Activated T-helper 1 cell treated with anti-CD3 and anti-CD28 coated beads, Interleukin-12 subunit alpha, Interleukin-12 subunit beta, Interleukin-2, Interleukin-4 antibody, amounts not matched to agents 30 ng/mL and 10 ng/mL and 1 ng/mL, durations not matched to agents 14 hours and 24 hours and 36 hours (primary cell): ENCODE measurements at places on chromosomes 11 and 22. TPM values are rescaled to one million over a fixed set of nuclear protein-coding genes. Genes with fewer than 3 reads are reported as not detected.

OR6T1 gene
- total RNA-seq, result not detected in 2 replicates

AMPD3 gene
- total RNA-seq, result 13.9 and 14.3 TPM in 2 replicates

TESMIN gene
- total RNA-seq, result 1.0 and 2.1 TPM in 2 replicates

RCOR2 gene
- total RNA-seq, result 0.21 and 0.34 TPM in 2 replicates

OR8A1 gene
- not detected in 2 replicates for total RNA-seq

CEP126 gene
- total RNA-seq, result 0.41 and 1.2 TPM in 2 replicates

WNT11 gene
- total RNA-seq, result 0.39 TPM in 1 of 2 replicates, not detected in the other

BDNF gene
- total RNA-seq, result not detected in 2 replicates

C22orf15 gene
- 0.29 and 0.49 TPM in 2 replicates for total RNA-seq

WNT7B gene
- not detected in 2 replicates for total RNA-seq

PPP1CA gene
- total RNA-seq, result 260 and 263 TPM in 2 replicates

GRCh38 chr11:2202071-2202899, 30.7 kb upstream of the TH start:
- no peak for DNase-seq

- DNase-seq, result no peak
Measured at GRCh38 chr11:76030286-76030685, 176.0 kb downstream of the WNT11 start.

GRCh38 chr11:15059132-15059915, 14.1 kb upstream of the CALCB start:
- no peak for DNase-seq

- no peak for DNase-seq
Measured at GRCh38 chr11:57637626-57638004, 12.1 kb downstream of the YPEL4 start.

- DNase-seq, result no peak
Measured at GRCh38 chr22:40499209-40499623, 128.8 kb downstream of the SGSM3 start.

GRCh38 chr11:128133501-128133900, 453.9 kb downstream of the ETS1 start:
- no peak for DNase-seq

DNA sequence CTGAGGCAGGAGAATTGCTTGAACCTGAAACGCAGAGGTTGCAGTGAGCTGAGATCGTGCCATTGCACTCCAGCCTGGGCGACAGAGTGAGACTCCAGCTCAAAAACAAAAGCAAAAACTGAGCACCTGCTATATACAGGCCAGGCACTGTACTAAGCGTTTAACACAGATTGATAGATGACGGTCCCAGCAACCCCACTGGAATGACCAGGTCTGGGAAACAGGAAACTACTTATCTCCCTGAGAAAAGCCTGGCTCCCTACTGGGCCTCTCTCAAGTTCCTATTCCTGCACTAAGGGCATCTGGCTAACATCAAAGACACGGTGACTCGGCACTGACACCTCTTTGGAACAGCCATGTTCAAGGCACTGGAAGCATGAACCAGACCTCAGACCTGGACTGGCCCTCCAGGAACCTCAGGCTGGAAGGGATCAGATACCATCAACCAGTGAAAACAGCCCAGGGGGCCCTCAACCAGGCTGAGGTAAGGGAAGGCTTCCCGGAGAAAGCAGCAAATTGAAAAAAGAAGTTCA, 16.6 kb downstream of the ARAP1 start:
- no peak for DNase-seq

DNA sequence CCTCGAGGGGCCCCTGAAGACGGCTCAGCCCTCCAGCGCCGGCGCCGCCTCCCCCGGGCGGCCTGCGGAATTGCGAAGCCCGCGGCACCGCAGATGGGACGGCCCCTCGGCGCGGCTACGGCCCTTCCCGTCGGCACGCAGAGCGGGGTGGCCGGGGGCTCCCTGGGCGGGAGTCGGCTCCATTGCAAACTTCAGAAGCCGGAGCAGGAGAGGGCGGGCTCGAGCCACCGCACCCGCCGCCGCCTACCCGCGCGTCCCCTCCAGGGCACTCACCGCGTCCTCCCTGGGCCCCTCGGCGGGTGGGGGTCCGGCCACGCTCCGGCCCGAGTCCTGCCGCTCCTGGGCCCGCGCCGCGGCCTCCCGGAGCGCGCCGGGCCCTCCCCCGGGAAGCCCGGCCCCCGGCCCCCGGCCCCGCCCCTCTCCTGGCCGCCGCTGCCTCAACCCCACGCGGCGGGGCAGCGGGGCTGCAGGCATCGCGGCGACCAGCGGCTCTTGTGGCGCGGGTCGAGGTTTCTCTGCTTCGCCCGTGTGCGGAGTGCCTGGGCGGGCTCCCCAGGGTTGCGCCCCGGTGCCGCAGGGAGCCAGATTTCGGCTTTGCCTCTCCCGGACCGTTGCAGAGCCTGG, at the start of gene PACSIN3:
TSS of gene PACSIN3 (minus strand) at position 359 of the 624 bp plus-strand sequence. CDS start 3,707 bp downstream, outside the sequence.
- peak; percentile 29 for DNase-seq

GRCh38 chr11:15897211-15897960, 459.0 kb downstream of the SOX6 start:
- no peak for DNase-seq

GRCh38 chr11:44940404-44940803, 10.3 kb downstream of the TP53I11 start:
- no peak for DNase-seq

GRCh38 chr11:115869780-115870431, 365.7 kb upstream of the CADM1 start:
- DNase-seq, result no peak

DNA sequence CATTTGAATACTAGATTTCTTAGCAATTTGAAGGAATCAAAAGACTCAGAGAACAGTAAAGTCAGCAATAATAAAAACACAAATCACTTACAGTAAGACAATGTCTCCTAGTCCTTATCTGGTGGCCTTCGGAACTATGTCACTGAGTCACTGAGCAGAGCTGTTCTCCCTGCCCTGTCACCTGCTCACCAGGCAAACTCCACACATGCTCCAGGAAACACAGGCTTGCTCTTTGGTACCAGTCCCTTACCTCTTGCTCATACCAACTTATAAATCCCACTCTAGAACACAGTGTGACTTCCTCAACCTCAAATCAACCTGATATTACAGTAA, 81.1 kb upstream of the CHRM4 start:
- DNase-seq, result no peak

GRCh38 chr11:46916286-46917108, 1.9 kb downstream of the LRP4 start:
- DNase-seq, result no peak

- DNase-seq, result no peak
Measured at GRCh38 chr11:1013631-1013935, 22.9 kb downstream of the MUC6 start.

DNA sequence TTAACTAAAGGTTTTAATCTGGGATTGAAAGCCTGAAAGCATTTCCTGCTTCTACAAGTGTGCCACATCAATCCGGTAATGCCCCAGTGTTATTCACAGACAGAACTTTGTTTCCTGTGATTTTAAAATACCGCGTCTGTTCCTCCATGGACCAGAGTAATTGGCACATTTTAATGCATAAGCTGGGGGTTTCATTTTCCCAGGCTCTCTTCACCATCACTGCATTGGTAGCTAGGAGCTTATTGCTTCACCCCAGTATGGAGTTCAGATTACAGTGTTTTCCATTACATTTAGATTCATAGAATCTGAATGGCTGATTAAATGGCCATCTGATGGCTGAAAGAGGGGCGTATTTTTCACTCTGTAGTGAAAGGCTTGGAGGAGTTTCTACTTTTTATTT, 25.7 kb upstream of the CRTAM start:
- DNase-seq, result no peak

DNA sequence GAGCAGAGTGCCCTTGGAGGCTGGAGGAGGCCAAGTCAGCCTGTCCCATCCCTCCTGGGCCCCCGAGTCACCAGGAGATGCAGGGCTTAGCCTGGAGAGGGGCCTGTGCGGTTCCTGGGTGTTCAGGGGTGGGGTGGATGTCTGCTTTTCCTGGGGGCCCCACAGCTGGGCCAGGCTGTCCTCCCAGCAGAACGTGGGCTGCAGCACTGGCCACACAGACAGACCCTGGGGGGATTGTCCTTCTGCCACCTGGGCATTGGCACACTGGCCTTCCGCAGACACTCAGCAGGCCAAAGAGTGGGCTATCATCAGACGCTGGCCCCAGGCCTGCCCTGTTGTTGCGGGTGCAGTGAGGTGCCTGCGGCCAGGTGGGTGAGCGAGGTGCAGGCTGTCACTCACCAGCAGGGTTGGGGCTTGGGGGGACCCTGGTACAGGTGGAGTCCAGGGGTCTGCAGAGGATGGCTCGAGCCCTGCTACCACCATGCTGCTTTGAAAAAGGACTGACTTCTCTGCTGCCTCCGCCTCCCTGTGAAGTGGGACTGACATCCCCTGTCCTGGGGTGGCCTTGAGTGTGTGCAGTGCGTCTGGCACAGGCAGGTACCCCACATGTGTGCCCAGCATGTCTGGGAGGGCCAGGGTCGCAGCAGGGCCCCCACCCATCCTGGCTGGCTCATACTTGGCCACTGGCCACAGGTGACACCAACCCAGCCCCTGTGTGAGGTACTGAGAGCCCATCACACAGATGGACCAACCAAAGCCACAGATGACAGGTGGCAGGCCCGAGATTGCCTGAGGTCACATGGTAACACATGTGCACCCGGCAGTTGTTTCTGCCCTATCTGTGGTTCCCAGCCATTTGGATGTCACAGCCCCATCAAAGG, 39.0 kb upstream of the KCNQ1OT1 start:
- DNase-seq, result no peak

GRCh38 chr22:44167501-44167900, 13.2 kb upstream of the PARVG start:
- no peak for DNase-seq

DNA sequence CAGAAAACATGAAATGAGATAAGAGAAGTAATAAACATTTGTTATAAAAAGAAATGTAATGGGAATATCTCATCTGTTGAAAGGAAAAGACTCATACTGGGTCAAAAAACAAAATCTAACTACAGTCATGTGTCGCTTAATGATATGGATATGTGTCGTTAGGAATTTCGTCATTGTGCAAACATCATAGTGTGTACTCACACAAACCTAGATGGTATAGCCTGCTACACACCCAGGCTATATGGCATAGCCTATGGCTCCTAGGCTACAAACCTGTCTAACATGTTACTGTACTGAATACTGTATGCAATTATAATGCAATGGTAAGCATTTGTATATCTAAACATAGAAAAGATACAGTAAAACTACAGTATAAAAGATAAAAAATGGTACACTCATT, 89.8 kb upstream of the ZC3H12C start:
- DNase-seq, result no peak

GRCh38 chr11:76077575-76078150, 128.6 kb downstream of the WNT11 start:
- DNase-seq, result no peak

GRCh38 chr11:44770401-44770800, 43.6 kb downstream of the TSPAN18 start:
- DNase-seq, result no peak

DNA sequence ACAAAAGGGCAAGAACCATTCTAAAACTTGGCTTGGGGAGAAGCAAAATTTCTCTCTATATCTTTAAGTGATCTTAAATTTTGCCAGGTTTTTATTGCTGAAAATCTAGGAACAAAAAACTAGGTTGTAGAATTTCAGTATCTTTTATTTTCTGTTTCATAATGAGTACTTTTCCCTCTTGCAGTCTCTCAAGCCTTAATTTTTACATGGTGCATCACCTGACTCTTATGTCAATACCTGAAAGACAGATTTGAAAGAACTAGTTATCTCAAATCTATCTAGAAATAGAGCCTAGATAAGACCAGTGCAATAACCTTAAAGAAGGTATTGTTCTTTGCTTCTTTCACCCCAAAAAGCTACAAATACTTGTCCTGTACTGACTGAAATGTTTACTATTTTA, 122.1 kb downstream of the TRIM44 start:
- no peak for DNase-seq

DNA sequence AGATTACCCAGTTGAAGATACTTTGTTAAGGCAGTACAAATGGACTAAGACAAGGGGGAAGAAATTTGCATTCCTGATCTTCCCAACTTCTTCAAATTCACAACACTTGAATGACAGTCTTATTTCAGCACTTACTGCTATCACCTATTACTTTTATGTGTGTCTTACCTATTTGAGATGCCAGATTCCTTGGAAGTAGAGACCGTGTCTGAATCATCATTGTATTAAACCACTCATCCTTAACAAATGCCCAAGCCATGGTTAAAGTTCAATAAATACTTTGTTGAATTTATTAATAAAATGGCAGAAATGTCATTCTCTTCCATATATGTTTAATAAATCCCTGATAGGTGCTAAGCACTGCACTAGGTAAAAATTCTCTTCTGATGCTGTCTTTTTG, 18.3 kb downstream of the SC5D start:
- no peak for DNase-seq

DNA sequence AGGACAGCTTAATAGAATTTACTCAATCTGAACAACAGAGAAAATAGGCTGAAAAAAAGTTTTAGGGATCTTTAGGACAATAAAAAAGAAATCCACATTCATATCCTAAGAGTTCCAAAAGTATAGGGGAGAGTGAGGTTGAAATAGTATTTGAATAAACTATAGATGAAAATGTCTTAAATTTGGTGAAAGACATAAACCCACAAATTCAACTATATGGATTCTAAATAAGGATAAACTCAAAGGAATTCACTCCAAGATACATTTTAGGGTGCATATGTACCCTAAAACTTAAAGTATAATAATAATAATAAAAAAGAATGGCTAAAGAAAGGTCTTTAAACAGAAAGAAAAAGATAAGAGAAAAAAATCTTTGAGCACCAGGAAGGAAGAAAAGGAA, 203.1 kb downstream of the GUCY1A2 start:
- DNase-seq, result no peak

GRCh38 chr11:35311331-35311730, 108.0 kb downstream of the SLC1A2 start:
- no peak for DNase-seq

GRCh38 chr22:35977136-35977535, 51.5 kb downstream of the RBFOX2 start:
- no peak for DNase-seq

DNA sequence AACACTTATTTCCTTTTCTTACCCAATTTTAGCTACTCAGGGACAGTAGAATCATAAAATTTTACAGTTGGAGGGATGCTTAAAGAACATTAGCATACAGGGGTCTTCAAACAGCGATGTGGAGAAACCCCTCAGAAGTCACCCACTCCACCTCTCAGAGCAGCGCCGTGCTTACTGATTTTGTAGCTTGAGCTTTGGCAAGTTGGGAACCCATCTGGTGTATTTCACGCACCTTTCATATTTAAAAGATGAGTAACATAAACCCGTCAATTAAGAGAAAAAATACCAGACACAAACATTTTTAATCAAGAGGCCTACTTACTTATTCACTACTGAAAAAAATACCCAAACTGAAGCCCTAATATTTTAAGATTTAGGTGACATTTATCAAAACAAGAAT, 80.9 kb downstream of the ADAMTS15 start:
- no peak for DNase-seq

- no peak for DNase-seq
Measured at GRCh38 chr11:2580061-2580421, 119.8 kb downstream of the KCNQ1OT1 start.
